ENCODE measurements at places on chromosomes 1 and 21.

DNA sequence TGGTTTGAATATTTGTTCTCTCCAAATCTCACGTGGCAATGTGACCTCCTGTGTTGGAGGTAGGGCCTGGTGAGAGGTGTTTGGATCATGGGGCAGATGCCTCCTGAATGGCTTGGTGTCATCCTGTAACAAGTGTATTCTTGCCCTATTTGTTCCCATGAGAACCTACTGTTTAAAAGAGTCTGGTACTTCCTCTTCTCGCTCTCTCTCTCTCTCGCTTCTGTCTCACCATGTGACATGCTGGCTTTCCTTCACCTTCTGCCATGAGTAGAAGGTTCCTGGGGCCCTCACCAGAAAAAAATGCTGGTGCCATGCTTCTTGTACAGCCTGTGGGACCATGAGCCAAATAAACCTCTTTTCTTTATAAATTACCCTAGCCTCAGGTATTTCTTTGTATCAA, 8.4 kb upstream of the PAXBP1 start:
- no peak for DNase-seq

DNA sequence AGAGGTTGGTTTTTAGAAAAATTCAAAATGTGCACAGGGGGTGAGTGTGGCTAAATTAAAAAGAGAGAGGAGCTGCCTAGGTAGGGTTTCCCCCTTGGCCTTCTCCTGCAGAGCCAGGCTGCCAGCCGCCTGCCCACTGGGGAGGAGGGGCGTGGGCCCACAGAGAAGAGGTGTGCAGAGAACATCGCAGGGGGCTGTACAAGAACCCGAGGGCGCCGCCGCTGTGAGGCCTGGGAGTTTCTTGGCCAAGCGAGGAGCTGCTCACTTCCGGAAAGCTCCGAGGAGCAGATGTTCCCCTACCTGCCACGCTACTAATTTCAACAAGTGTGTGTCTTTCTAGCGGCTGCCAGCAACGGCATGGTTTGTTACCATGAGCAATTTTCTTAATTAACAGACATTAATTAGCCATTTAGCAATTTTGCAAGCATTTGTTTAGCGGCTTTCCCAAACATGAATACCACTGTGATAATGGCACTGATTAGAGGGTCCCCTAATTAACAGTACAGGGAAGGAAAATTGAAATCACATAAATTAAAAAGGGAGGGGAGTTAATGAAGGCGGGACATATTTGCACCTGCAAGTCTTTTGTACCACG, 59.7 kb downstream of the MRPL37 start:
- no peak for DNase-seq

DNA sequence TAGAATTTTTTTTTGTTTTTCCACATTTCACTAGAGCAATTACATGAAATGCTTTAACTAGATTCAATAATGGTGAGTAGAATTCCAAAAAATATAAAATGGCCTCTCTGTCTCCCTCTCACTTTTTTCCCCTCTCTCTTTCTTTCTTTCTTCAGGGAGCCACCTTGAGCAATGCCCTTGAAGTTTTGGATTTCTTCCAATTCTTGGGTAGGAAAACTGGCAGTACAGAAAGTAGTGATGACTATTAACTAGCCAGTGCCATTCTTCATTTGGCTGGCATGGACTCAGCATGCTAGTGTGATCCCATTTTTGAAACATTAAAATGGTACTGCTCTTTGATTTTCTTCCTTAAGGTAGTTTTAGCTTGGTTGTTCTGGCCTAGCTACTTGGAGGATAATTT, 4.5 kb upstream of the FNBP1L start:
- peak; percentile 27 for DNase-seq

- no peak for DNase-seq
Observed at GRCh38 chr1:40395190-40396175, 22.0 kb downstream of the SMAP2 start.

DNA sequence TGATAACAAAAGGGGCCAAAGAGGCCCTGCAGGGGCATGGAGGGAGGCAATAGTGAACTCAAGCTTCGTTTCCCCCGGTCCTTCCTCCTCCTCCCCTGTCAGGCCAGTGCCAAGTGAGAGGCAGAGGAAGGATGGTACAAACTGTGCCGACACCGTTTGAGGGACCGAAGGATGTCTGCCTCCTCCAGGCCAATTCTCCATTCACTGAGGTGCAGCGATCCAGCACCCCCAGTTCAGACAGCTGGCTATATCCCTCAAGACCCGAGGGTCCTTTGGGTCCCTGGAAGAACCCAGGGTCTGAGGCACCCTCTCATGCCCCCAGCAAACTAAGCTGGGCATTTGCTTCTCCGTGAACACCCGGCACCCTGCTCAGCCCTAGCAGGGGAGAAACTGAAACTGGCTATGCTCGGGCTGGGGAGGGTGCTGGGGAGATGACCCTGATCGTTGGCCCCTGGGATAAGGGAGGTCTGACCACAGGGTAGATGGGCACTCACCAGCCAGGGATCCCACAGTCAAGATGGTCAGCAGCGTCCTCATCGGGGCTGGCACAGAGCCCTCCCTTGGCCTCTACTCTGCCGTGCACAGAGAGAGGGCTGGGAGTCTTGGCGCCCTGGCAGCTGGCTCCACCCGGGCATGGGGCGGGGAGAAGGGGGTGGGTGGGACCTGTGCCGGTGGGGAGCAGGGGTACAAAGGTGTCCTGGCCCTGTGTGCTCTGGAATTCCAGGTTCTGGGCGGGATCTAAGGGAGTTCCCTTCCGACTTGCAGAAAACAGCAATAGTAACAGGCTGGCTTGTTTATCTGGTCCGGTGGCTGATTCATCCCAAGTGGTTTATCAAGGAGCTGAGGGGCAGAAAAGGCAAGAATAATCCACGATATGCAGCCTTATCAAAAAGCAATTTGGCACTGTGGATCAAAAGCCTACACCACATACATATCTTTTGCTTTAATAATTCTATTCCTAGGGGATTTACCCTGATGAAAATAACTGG, at the start of gene IL22RA1:
Gene IL22RA1, minus strand, starts transcription at position 595 of the 989 bp plus-strand sequence. Its CDS starts 58 bp downstream, at position 537.
- DNase-seq = peak; percentile 89

DNA sequence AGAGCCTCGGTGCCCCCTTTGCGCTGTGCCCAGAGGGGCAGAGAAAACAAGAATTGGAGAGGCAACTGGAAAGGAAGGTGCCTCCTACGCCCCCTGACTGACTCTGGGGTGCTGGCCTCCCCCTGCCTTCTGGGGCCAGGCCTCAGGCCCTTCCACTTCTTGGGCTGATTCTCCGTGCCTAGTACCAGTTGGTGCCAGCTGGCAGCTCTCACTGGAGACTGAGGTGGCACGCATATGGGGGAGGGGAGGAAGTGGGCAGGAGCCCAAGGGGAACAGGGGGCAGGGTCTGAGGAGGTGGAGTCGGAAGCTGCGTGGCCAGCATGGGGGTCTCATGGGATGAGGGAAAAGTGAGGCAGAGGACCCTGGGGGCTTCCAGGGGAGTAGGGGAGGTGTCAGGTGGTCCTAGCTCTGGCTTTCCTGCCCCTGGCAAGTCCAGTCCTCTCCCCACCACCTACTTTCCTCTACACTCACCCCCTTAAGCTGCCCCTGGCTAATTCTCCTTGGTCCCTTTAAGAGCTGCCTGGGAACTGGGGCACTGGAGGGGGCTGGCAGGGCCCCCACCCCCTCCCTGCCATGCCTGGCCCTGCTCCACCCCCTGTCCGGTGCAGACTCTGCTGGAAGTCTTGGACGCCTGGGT, 6.5 kb upstream of the SEMA4A start:
- no peak for DNase-seq

DNA sequence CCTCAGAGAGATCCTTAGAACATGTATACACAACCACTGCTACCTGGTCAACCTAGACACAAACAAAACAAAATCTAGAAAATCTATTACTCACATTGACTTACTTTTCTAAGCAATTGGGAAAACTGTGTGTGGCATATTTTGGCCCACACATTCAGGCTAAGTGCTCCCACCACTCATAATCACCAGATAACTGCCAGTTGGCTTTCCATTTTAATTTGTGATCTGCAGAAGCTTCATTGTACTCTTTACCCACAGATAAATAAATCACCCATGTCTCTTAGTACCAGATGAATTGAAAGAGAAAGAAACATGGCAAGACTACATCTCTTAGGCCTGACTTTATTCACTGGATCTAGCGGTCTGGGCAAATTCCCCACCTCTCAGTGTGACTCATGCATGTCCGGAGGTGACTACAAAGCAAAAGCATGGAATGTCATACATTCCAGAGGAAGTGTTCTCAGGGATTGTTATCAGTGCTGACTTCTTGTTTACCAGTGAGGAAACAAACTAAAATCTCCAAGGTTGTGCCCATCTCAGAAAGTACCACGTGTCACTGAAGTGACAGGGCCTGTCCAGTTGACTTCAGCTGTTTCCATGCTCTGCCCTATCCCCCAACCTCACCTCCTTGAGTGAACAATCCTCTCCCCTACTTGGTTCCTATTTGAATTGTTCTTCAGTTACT, 52.4 kb upstream of the BCL10 start:
- peak; percentile 90 for DNase-seq

- peak; percentile 39 for DNase-seq
Observed at GRCh38 chr1:24896596-24897262, 33.3 kb downstream of the RUNX3 start.

- DNase-seq = no peak
Observed at GRCh38 chr1:14955976-14956375, 197.6 kb upstream of the TMEM51 start.

DNA sequence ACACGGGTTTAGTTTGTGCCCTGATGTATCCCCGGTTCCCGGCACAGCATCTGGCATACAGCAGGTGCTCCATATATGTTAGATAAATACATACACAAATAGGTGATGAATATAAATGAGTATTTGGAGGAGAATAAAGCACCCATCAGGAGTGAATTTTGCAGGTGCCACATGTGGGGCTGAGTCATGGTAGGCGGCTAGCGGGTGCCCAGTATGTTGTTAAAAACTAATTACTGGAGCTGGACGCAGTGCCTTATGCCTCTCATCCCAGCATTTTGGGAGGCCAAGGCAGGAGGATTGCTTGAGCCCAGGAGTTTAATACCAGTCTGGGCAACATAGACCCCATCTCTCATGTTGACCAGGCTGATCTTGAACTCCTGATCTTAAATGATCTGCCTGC, 16.7 kb upstream of the WASF2 start:
- DNase-seq = no peak

GRCh38 chr21:41280115-41280919, 36.3 kb upstream of the FAM3B start:
- DNase-seq = no peak

DNA sequence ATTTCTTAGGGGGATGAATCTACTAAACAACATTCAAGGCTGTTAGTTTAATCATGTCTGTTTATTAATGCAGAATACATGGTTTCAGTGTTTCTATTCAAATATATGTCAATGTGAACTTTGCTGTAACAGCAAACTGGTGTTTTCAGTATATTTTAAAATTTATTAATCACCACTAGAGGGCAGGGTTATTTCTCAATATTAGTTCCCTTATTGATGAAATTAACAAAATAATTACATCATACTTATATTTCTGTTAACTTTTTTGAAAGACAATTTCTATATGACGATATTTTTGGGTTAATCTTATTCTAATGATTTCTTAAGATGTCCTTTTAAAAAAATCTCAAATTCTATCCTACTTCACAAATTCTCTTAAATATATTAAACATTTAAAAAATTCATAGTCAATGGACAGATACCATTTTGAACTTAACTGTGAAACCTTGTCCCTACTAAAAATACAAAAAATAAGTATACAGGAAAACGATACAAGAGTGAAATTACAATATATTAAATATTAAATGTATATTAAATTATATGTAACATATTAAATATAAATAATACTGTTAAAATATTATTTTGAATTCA, 1034.1 kb upstream of the PRMT6 start:
- DNase-seq = peak; percentile 12

DNA sequence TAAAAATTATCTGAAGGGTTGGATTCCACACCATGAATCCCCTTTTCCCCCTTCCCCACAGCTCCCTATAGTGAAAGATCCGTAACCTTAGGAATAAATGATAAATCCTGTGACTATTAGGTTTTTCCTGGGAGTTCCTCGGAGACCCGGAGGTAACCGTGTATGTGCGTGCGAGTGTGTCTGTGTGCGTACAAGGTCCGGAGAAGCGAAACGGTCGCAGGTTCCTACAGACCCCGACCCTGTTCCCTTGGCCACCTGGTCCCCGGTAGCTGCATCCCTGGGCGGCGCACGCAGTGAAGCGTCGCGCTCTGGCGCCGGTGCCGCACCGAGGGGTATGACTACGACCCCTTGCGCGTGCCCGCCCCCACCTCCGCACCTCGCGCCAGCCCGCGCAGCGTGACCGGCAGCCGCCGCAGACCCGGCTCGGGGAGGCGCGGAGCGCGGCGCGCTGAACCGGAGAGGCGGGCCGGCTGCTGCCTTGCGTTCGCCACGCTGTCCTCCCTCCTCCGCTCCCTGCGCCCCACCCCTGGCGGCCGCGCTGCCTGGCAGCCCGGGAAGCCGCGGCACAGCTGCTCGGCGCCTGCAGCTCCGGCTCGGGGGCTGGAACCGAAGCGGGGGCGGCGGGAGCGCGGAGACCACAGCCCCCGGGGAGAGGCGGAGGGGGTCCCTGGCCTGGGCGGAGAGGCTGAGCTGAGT, at the start of gene AK5:
Gene AK5, plus strand, starts transcription at position 529 of the 696 bp plus-strand sequence. CDS start 295 bp downstream, outside the sequence.
- peak; percentile 63 for DNase-seq

GRCh38 chr1:186330758-186331157, 44.3 kb downstream of the TPR start:
- no peak for DNase-seq

GRCh38 chr1:156705918-156706656, 704 bp upstream of the CRABP2 start:
- DNase-seq = peak; percentile 59

DNA sequence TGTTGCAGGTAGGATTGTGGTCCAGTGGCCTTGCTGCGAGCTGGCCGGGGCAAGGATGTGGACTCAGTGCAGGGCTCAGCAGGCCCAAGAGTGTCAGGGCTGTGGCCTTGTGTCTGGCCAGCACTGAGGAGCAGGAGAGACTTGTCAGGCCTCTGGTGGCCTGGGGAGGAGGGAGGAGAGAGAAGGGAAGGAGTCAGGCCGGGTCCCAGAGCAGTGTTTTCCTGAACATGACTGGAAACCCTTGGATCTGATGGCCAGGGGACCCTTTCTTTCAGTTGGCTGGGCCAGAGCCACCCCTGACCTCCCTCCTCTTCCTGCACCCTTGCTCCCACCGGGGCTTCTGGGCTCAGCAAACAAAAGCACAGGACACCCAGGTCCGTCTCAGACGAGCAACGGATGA, 5.1 kb downstream of the IBA57 start:
- no peak for DNase-seq

- no peak for DNase-seq
Observed at GRCh38 chr1:3205815-3206214, 136.8 kb downstream of the PRDM16 start.

DNA sequence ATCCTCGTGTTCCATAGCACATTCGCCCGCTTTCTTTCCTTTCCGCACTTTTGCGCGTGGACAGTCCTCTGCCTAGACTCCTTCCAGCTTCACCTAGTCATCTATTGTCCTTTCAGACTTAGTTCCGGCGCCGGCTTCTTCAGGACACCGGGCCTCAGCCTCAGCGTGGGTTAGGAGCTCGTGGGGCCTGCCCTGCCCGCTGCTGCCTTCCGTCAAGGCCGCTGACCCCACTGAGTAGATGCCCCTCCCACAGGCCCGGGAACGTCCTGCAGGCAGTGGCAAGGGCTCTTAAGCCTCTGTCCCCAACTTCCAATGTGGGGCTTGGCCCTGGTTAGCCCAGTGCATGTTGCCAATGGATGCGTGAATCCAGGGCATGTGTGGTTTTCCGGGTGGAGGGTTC, 11.4 kb downstream of the DMRTB1 start:
- no peak for DNase-seq

GRCh38 chr1:218742467-218743262, 397.5 kb downstream of the TGFB2 start:
- DNase-seq = peak; percentile 73

- peak; percentile 79 for DNase-seq
Observed at GRCh38 chr1:111920221-111921024, 69.0 kb downstream of the KCND3 start.

- no peak for DNase-seq
Observed at GRCh38 chr1:4658643-4659628, 4.5 kb downstream of the AJAP1 start.

GRCh38 chr1:9075022-9075421, 5.6 kb upstream of the SLC2A5 start:
- DNase-seq = peak; percentile 58
